Hematopoietic multipotent progenitor cell treated with erythropoietin and hydrocortisone succinate and interleukin-3 and kit ligand, for 4 days (in vitro differentiated cells): ENCODE measurements at places on chromosomes 5 and 9.

GRCh38 chr9:18720691-18721090 lies 246.7 kb downstream of the ADAMTSL1 start:
- no peak for DNase-seq

DNA sequence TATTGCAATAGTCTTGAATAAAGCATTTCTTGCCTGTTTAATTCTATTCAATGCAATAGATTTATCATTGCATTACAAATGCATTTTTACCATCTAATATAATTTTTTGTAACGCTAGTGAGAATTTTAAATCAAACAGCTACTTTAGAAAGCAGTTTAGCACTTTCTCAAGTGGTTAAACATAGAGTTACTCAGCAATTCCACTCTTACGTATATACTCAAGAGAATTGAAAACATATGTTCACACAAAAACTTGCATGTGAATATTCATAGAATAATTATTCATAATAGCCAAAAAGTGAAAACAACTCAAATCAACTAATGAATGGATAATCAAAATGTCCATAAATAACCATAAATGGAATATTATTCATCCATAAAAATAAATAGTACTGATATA lies 244.7 kb downstream of the TMEM167A start:
- no peak for DNase-seq

- DNase-seq: peak; percentile 38
These were observed 2.5 kb downstream of the PTPDC1 start for GRCh38 chr9:94086486-94087345.

DNA sequence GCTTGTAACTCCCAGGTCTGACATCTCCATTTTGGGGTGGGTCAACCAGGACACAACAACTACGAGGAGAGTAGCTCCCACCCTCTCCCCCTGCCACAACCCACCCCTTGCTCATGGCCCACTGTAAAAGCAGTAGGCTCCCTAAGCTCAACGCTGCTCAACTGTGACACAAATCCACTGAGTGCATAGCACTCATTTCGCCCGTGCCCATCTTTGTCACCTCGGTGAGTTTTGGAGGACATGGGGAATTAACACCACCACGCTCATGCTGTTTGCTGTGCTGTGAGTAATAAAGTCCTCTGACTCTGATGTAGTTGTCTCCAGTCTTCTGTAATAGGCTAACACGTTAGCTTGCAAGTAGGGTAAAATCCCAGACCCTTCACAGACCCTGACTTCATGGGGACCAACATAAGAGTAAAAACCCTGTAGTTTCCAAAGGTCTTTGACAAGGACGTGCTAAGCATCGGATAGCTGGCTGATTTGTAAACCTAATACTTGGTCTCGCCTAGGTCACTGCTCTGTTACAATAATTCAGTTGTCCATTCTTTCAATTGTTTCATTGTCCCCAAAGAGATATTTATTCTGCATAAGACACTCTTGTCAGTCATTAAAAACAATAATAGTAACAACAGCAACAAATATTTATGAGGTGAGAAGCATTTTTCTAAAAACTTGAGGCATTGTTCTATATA lies 7.7 kb downstream of the PLGRKT start:
- no peak for DNase-seq

- no peak for DNase-seq
These were observed 347.5 kb downstream of the SEMA5A start for GRCh38 chr5:9198394-9198793.

GRCh38 chr5:110019780-110020179 lies 330.1 kb downstream of the MAN2A1 start:
- DNase-seq: no peak

GRCh38 chr5:134427540-134428041 lies 15.9 kb upstream of the CDKN2AIPNL start:
- DNase-seq: no peak

DNA sequence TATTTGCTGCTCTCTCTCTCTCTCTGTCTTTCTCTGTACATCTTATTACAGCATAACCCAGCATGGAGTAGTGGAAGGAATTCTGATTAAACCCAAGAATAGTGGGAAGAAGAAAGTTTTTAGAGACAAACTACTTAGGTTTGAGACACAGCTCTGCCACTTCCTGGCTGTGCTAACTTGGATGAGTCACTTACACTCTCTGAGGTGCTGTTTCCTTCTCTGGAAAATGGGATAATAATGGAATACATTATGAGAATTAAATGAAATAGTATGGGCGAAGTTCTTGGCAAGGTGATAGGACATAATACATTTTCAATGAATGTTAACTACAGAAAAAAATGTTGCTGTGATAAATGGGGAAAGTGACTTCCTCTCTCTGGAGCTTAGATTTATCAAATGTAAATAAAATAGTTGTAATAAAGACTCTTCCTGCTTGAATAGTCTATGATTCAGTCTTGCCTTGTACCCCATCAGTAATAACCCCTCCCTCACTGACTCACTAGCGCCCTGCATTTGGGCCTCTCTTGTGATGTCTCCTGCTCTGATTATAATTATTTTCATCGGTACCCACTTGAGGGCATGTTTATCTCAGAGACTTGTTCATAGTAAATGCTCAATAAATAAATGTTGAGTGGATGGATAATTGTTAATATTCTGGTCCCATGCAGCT lies 27.6 kb downstream of the KIF4B start:
- DNase-seq: no peak

- no peak for DNase-seq
These were observed 5.5 kb upstream of the FBP2 start for GRCh38 chr9:94599102-94599501.

DNA sequence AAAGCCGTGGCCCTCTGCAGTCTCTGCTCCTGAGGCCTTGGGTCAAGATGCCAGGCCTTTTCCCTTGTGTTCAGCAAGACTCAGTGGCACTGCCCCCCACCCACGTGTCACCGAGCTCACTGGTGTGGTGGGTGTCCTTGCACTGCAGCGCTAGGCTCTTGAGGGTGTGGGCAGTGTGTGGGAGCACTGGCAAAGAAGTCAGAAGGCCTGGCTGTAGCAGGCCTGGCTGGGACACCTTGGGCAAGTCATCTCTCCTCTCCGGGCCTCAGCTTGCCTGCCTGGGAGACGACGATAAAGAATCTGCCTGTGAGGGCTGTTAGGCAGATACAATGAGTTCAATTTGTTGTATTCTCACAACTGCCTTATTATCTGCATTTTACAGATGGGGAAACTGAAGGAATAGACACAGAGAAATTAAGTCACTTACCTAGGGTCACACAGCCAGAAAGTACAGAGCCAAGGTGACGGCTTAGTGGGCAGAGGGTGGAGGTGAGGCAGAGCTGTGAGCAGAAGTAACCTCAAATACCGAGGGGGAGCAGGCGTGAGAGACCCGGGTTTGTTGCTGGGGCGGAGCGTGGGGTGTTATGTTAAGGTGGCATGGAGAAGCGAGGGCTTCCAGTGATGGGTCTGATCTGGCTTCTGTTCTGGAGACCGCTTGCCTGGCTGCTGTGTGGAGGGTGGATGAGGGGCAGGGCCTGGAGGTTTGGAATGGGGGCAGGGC lies 1.4 kb downstream of the TSPAN17 start:
- peak; percentile 86 for DNase-seq

GRCh38 chr5:135729321-135729786 lies 105.1 kb upstream of the SLC25A48 start:
- peak; percentile 43 for DNase-seq

- no peak for DNase-seq
These were observed 171.1 kb upstream of the FSTL4 start for GRCh38 chr5:133783481-133783880.

- no peak for DNase-seq
These were observed 57.1 kb downstream of the KCNIP1 start for GRCh38 chr5:170560938-170561337.

DNA sequence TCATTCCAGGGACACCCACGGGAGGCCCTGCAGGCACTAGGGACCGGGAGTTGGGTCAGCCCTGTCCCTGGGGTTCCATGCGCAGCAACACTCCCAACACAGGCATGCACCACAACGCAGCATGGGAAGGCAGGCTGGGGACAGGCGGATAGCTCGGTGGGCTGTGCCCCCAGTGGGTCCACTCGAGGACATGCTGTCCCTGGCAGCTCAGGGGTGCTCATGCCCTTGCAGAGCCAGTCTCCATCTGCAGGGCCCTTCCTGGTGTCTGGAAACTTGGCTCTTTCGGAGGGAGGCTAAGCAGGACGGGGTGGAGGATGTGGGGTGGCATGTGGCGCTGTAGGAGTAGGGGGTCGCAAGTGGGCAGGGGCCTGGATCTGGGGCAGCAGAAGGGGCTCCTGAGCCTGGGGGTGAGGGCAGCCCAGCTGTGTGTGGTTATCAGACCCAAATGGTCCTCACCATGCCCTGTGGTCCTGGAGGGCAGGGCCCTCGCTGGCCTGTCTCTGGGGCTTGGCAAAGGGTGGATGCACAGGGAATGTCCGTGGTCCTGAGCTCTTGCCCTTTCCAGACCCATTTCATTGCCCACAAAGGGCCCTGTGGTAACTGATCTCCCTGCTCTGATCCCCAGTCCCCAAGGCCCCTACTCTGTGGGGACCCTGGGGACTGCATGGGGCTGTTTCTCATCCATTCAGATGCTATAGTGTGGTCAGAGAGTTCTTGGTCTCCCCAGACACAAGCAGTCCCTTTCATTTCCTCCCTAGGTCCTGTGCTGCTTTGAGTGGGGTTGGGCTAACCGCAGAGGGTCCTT lies 90.3 kb upstream of the PHYKPL start:
- no peak for DNase-seq

- DNase-seq: no peak
These were observed 171.7 kb downstream of the TTLL11 start for GRCh38 chr9:121921444-121921843.
